GM12878 (cell line): ENCODE measurements at places on chromosomes 3 and 15.

DNA sequence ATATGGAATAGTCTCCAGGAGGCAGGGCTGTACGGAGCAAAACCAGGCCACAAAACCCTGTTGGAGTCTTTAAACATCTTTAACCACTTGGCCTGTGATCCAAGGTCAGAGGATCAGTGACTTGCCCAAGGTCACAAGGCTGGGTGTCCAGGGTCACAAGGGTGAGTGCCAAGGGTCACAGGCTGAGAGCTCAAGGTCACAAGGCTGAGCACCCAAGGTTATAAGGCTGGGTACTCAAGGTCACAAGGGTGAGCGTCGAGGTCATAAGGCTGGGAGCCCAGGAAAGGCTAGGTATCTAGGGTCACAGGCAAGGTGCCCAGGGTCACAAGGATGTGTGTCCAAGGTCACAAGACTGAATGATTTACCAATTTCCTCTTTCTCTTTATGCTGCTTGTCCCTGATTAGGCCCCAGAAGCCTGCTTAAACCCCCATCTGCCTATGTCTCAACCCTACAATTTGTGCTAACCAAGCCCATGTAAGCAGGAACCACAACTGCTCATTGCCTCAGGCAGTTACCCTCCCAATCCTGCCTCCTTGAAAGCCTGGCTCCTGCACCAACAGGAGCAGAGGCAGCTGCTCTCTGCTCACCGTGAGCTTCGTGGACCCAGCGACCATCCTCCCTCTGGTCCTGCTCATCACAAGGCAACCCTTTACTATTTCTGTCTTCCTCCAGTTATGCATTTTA, 51.5 kb downstream of the MGLL start:
- no peak for DNase-seq

GRCh38 chr3:52315977-52316764, at the start of gene DNAH1:
Gene DNAH1 (plus strand): TSS chr3:52316319. CDS start chr3:52322443, 6,124 bp downstream.
- DNase-seq: no peak

GRCh38 chr3:33360136-33360825, 79.9 kb downstream of the UBP1 start:
- no peak for DNase-seq

DNA sequence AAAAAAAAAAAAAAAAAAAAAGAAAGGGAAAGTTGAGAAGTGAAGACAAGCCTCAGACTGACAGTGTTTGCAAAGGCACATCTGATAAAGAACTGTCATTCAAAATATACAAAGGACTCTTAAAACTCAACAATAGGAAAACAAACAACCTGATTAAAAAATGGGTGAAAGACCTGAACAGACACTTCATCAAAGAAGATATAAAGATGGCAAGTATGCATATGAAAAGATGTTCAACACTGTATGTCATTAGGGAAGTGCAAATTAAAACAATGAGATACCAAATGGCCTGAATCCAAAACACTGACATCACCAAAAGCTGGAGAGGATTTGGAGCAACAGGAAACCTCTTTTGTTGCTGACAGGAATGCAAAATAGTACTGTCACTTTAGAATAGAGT, 48.6 kb downstream of the MCCC1 start:
- no peak for DNase-seq

- DNase-seq: no peak
Measured at GRCh38 chr3:49006408-49007067, 653 bp upstream of the WDR6 start.

DNA sequence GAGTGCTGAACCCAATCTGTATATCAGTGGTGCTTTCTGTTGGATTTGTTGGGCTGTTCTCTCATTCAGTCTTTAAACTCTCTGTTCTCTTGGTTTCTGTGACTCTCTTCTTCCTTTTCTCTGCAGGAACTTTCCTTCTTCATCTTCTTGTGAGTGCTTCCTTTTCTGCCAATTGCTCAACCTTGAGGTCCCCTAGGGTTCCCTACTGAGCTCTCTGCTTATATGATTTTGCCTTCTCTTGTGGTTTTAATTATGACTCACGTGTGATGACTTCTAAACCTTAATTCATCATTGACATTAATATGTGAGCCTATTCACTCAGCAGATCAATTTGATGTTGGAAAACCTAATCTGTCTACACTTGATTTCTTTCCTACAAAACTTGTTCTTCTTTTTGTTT, 39.4 kb downstream of the MOBP start:
- no peak for DNase-seq

DNA sequence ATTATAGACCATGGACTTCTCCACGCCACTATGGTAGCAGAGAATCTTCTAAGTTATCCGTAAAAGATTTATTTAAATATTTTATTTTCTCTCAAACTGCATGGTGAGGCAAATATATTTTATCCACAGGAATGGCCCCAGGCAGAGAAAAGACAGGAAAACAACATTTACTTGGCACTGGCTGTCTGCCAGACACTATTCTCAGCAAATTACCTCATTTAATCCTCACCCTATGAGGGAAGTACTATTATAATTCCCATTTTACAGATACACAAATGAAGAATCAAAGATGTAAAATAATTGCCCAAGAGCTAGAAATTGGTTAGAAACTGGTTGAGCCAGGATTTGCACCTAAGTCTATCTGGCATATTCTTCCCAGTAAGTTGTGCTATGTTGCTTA, 361.4 kb upstream of the IL12A start:
- DNase-seq: no peak

DNA sequence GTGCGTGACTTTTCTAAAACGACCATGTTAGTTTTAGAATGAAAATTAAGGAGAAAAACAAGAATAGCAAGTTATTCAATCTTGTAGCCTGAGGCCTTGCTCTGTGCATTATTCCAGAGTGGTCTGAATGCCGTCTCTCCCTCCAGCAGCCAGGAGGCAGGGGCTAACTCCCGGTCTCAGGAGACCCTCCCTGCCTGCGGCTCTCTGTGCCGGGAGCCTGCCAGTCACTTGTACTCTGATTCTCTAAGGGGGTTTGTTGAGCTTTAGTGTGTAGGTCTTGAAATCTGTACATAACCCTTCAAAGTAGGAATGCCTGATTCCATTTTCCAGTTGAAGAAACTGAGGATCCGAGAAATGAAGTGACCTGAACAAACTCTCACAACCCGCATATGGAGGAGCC, 97.3 kb downstream of the ARNT2 start:
- no peak for DNase-seq

DNA sequence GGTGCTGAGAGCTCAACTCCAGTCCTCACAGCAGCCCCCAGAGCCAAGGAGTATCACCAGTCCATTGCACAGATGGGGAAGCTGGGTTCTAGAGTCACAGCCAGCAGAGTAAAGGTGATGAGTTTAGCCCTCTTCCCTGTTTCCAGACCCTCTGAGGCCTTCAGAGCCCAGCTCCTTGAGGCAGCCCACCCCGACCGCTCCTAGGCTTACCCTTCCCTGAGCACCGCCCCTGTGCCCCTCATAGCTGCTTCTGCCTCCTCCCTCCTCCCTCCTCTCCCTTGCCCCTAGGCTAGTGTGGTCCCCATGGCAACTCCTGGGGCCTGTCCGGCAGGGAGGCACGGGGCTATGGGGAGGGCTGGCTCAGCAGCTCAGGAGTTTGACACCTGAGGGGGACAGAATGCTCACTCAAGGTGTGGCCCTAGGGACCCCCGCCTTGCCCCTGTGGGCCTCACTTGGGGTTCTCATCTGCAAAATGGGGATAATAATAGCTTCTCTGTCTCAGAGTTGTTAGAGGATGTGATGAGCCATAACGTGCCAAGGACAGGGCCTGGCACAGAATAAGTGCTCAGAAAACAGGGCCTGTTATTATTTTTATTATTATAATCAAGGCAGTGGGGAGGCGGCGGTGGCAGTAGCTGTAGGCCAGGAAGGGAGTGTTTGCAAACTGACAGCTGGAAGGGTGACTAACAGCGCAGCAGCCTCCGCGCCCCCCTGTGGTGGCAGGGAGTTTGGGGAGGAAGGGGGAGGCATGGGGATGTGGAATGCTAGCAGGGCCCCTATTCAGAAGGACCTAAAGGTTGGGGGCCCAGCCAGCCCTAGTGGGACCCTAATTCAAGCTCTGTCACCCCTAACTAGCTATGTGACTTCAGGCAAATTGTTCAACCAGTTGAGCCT, 11.5 kb downstream of the CSK start:
- no peak for DNase-seq
